ENCODE measurements at places on chromosomes 7 and 10.

DNA sequence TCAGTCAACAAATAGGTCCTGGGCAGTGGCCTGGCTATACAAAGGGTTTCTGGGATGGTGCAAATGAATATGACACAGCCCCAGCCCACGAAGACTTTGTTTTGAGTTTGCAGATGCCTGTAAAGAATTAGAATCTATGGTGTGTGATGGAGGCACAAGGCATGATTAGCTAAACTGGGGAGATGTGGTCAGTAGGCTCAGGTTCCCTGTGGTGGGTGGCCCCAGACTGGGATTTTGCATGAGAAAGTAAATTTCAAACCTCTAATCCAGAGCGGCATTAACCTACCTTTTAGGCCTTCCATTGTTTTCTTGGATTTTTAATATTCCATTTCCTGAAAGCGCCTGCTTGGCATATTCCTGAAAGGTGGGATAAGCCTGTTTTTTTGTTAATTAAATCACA is 6.4 kb upstream of the CPA5 start:
- DNase-seq, result no peak

DNA sequence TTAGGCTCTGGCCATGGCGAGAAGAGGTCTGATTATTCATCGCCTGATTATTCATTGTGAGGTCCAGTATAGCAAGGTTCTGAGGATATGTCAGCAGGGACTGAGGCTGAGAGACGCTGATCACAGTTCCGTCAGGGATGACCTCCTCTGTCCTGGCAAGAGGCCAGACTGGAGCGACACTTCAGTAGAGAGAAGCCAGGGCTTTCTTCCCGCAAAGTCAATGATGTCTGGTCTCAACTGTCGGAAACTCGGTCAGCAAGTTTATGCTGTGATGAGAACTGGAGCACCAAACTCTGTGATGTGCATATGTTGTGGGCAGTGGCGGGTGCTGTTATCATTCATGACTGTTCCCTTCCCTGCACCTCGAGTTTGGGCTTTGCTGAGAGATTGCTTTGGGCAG is 29.0 kb upstream of the GNA12 start:
- no peak for DNase-seq

DNA sequence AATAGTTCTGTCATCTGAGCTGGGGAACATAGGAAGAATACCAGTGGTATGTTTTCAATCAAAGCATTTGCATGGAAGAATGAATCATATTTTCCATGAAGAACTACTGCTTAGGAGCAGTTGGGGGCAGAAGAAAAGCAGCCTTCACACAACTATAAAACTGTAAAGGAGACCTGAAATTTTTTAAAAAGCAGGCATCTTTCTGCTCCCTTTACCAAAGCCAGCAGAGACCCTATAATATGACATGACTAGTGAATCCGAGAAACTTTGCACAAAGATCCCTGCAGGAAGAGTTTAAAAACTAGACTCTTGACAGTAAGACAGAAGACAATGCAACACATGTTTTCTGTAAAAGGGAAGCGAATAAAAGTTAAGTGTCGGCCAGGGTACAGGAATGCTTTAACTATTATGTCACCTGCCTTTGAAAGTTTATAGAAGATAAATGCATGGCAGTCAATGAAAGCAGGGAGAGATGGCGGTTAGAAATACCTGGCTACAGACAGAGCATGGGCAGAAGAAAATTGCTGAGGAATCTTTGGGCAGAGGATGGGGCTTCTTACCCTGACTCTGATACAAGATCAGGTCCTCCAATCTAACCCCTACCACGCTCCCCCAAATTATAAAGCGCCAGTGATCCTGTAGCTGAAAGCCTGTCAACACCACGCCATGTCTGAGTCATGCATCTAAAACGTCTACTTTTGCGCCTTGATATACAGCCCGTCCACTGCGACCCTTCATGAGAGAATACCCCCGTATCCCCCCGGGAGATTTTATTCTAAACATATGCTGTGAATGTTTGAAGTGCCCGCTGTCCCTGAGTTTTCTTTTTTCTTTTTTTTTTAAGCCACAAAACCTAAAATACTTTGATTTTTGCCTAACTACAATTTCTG is 93.1 kb downstream of the GLI3 start:
- no peak for DNase-seq

DNA sequence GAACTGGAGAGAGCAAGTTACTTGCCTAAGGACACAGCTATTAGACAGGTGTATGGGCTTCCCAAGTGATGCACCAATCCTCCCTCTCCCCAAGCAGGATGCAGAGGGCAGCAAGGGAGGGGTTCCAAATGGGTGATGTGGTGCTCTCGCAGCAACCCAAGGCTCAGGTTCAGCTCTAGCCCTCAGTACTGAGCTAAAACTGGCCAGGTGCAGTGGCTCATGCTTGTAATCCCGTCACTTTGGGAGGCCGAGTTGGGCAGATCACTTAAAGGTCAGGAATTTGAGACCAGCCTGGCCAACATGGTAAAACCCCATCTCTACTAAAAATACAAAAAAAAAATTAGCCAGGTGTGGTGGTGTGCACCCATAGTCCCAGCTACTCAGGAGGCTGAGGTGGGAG is 40.7 kb downstream of the GPRIN2 start:
- DNase-seq, result no peak

DNA sequence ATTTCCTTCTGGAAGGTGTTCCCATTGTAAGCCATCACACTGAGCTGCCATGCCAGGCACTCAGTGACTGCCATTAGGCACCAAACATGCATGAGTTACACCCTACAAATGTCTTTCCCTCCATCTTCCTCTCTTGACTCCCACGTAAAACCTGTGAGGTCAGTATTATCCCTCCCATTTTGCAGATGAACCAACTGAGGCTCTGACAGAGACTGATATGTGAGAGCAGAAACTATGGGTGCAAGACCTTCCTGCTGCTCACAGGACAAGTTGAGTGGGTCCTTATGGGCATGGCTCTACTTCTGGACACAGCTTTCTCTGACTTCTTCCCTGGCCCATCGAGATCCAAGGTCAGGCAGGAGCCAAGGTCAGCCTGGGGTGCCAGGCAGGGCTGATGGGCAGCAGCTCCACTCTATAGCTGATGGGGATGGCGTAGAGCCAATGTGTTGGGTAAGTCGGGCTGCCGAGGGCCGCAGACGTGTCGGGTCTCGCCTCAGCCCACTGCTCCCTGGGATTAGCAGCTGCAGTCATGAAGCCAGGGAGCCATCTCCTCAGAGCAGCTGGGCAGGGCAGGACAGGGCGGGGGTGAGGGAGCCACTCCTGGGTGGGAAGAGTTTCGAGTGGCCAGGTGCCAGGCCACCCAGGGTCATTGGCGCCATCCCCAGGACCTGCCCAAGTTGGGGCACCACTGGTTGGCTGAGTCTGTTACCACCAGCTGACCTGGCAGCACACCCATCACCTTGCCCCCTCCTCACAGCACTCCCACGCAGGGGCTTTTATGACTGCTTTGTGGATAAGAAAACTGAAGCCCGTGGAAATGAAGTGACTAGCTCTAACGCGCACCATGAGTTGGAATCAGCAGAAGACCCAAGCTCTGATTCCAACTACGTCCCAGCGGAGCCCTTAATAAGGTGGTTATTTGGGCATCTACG is 117.8 kb upstream of the ZMIZ1 start:
- no peak for DNase-seq
